ENCODE measurements at places on chromosomes 3 and 15.

- no peak for DNase-seq
These were observed 342.8 kb downstream of the TUSC7 start for GRCh38 chr3:117052395-117052794.

DNA sequence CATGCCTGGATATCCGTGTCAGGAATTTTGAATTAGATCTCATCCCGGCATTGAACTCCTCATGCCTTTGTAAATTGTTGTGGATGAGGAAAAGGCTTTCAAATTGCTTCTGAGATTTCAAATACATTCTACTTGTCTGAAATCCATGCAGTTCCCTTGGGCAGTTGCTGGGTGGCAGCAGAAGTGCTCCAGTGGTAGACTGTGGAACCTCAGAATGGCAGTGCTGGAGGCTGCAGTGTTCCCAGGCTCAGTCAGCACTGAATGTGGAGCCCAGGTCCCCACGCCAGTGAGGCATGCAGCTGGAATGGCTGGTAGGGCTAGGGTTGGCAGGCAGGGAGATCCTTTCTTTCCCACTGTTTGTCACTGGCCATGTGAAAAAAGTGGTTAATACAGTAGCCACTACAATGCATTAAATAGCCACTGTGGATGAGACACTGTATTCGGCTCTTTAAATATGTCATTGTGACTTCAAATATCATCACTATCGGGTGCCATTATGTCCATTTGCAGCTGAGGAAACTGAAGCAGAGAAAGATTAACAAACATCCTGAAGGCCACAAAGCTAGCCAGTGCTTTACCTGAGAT is 98.6 kb downstream of the TPRG1 start:
- DNase-seq, result peak; percentile 16

GRCh38 chr3:40382617-40382979 is 4.4 kb upstream of the ENTPD3 start:
- DNase-seq, result no peak

GRCh38 chr3:3740061-3740460 is 59.2 kb upstream of the LRRN1 start:
- no peak for DNase-seq

DNA sequence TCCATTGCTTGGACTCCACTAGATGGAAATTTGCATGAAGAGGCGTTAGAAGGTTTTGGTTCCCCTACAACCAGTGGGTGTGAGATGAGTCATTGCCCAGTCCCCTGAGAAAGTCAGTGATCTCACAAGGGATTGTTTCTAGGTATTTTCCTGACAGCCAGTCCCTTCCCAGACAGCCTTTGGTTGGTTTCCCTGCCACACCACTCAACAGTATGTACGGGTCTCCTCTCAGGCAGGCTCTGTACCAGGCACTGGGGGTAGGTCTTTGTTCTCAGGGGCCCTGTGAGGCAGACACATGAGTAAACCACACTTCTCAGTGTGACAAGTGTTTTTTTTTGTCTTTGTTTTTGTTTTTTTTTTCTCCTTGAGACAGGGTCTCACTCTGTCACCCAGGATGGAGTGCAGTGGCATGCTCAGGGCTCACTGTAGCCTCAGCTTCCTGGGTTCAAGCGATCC is 4.0 kb downstream of the LAMP3 start:
- DNase-seq, result peak; percentile 31

DNA sequence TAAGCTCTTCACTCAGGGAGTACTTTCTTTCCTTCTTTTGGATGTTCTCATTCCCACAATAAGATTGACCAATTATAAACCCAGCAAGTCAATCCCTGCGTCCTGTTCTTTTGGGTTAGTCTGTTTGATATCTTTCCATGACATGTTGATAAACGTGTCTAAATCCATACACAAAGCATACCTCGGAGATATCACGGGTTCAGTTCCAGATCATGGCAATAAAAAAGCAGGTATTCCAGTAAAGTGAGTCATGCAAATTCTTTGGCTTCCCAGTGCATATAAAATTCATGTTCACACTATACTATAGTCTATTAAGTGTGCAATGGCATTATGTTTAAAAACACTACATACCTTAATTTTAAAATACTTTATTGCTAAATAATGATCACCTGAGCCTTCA is 667.7 kb downstream of the MAGI1 start:
- no peak for DNase-seq

GRCh38 chr15:44328135-44328534 is 39.6 kb downstream of the GOLM2 start:
- no peak for DNase-seq

- no peak for DNase-seq
These were observed 238.8 kb downstream of the OPA1 start for GRCh38 chr3:193831495-193832455.

DNA sequence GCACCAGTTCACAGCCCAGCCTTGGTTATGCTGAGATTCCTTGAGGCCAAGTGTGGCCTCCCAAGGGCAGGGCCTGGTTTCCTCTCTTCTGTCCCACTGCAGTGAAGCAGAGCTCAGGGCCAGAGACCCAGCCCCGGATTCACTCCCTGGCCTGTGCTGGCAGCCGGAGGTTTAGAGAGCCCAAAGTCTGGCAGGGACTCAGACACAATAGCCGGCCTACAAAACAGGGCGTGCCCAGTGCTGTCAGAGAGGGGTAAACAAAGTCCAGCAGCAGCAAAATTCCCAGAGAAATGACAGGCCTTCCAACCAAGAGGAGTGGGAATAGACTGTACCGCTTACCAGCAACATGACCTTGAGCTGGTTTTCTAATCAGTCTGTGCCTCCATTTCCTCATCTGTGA is 14.0 kb downstream of the VIPR1 start:
- DNase-seq, result no peak

GRCh38 chr3:52703341-52703740 is 2.2 kb downstream of the GLT8D1 start:
- no peak for DNase-seq

DNA sequence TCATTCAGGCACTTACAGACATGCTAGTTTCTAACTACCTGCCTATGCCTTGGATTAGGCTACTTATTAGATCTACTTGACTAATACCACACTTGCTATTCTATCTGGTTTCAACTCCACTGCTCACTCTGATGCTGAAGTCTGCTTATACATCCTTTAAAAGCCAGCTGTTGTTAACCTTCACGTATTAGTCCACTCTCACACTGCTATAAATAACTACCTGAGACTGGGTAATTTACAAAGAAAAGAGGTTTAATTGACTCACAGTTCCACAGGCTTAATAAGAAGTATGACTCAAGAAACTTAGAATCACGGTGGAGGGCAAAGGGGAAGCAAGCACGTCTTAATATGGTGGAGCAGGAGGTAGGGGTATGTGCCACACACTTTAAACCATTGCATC is 47.7 kb upstream of the ANKRD28 start:
- no peak for DNase-seq

DNA sequence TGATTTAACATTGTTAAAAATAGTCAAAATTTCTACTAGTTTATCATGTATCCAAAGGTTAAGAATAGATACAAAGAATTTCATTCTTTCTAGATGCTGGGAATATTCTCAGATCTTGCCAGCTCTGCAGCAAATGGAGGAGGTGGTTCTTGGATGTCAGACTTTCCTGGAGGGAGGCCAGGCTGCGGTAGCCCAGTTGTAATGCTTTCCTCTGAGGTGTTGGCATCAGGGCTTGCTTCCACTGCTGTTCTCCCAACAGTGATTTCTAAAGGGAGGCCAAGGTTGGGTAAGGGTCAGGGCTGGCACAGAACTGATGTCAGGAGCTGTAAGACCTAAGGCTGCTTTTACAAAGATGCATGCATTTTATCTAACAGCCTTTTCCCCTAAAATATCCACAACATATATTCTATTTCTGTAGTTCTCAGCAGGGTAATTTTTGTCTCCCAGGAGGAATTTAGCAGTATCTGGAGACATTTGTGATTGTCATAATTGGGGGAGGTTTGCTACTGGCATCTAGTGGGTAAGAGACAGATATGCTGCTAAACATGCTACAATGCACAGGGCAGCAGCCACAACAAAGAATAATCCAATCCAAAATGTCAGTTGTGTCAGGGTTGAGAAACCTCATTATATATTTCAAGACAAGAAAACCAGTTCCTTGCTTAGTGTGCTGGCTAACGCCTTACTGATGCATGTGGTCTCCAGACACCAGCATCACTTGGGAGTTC is 42.0 kb upstream of the SPTSSB start:
- no peak for DNase-seq

- DNase-seq, result no peak
These were observed 116.9 kb downstream of the ZNF385D start for GRCh38 chr3:21634112-21634511.

- DNase-seq, result no peak
These were observed 69.8 kb downstream of the CPN2 start for GRCh38 chr3:194281306-194281705.

DNA sequence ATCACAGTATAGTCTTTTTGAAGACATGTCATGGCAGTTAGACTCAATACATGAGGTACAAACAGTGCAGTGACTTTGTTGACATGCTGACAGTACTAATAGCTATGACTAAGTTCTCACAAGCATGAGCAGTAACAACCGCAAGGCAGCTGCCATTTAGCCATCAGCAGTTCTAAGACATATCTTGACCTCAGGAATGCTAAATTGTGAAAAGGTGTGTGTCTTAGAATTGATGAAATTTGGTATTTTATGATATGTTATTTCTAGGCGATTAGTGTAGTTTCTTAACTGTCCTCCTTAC is 60.7 kb upstream of the FURIN start:
- DNase-seq, result no peak

DNA sequence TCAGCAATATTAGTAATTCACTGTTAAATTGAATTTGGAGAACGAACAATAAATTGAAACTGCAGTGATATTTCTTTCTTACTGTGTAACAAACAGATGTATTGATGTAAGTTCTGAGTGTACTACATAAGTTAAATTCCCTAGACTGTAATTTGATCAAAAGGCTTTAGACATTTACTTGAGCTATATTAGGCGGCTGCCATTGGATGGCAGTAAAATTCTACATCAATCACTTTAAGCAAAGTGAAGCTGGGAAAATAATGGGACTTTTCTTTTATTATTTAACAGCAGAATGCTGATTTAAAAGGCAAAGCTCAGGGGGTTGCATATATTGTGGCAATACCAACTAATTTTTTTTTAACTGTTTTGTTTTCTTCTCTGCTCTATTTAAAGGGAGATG is 212.6 kb upstream of the PLSCR5 start:
- no peak for DNase-seq

- DNase-seq, result no peak
These were observed 56.2 kb downstream of the QTRT2 start for GRCh38 chr3:114112696-114113095.

GRCh38 chr3:45055032-45055410 is 28.9 kb downstream of the CLEC3B start:
- DNase-seq, result no peak

- DNase-seq, result no peak
These were observed 495 bp upstream of the COL7A1 start for GRCh38 chr3:48595526-48596121.

DNA sequence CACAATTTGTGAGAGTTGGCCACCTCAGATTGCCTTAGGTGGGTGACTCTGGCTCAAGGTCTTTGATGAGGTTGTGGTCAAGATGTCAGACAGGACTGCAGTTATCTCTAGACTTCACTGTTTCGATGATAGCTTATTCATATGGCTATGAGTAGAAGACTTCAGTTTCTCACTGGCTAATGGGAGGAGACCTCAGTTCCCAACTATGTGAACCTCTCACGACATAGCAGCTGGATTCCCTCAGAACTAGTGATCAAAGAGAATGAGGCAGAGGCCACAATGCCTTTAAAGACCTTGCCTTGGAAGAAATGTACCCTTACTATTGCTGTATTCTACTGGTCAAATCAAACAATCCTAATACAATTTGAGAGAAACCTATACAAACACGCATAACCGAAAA is 607.5 kb upstream of the ROBO2 start:
- no peak for DNase-seq

DNA sequence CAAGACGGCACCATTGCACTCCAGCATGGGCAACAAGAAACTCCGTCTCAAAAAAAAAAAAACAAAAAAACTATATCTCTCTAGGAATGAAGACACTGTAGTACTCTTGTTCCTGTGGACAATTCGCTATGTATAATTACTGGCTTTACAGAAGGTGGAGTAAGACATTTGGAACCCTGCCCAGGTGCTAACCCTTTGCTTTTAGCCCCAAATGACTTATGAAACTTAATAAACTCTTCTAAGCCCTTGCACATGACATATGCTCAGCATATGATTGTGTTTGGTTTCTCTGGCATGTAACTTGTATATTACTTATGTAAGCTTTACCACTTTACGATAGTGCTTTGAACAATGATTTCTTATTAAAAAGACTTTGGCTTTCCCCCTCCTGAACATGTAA is 27.3 kb upstream of the PRTG start:
- no peak for DNase-seq

- DNase-seq, result no peak
These were observed 130.6 kb downstream of the IMPG2 start for GRCh38 chr3:101189796-101190195.

DNA sequence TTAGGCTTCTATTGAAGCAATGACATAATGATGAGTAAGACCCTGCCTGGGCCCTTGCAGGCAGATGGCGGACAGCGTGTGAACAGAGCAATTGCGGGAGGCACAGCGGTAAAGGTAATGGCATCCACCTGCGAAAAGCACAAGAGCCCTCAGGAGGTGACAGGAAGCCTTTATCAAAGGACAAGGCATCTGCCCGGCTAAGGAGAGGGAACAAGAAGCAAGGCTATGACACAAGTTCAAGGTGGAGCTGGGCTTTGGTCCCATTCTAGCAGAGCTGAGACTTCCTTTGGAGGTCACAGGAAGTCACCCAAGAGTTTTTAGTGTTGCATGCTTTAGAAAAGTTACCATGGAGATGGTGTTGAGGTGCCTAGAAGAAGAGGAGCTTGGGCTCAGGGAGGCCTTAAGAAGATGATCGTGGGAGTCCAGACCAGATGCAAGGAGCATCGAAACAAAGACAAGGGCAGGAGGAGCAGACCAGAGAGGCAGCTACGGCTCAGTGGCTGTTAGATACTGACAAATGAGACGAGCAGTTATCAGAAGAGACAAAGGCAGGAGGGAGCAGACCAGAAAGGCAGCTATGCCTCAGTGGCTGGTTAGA is 34.5 kb downstream of the OSBPL10 start:
- no peak for DNase-seq

DNA sequence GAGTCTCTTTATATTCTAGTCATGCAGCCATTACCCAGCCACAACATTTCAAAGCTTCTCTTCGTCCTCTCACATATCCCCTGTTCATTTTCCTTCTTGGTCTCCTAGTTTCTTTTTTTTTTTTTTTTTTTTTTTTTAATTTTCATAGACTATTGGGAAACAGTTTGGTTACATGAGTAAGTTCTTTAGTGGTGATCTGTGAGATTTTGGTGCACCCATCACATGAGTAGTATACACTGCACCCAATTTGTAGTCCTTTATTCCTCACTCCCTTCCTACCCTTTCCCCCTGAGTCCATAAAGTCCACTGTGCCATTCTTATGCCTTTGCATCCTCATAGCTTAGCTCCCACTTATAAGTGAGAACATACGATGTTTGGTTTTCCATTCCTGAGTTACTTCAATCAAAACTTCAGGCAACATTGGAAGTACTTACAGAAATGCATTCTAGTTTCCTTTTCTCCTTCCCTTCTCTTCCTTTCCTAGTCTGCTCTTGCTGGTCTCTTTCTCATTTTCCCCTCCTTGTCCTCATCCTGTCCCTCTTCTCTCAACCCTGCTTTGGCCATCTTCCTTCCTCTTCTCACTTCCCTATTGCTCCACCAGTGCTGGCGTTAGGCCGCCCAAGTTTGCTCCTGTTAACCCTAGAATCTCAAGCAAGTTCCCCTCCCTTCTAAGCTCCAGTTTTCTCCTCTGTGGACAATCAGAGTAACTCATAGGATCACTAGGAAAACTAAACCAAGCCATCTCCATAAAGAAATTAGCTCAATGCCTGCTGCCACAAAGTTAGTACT is 4.8 kb downstream of the ATP8B4 start:
- no peak for DNase-seq

GRCh38 chr15:22902046-22902445 is 63.6 kb downstream of the NIPA2 start:
- DNase-seq, result no peak

Data from activated CD8-positive, alpha-beta memory T cell treated with anti-CD3 and anti-CD28 coated beads for 48 hours (primary cell).